Urothelium cell line (cell line): ENCODE measurements at places on chromosomes 3 and 15.

DNA sequence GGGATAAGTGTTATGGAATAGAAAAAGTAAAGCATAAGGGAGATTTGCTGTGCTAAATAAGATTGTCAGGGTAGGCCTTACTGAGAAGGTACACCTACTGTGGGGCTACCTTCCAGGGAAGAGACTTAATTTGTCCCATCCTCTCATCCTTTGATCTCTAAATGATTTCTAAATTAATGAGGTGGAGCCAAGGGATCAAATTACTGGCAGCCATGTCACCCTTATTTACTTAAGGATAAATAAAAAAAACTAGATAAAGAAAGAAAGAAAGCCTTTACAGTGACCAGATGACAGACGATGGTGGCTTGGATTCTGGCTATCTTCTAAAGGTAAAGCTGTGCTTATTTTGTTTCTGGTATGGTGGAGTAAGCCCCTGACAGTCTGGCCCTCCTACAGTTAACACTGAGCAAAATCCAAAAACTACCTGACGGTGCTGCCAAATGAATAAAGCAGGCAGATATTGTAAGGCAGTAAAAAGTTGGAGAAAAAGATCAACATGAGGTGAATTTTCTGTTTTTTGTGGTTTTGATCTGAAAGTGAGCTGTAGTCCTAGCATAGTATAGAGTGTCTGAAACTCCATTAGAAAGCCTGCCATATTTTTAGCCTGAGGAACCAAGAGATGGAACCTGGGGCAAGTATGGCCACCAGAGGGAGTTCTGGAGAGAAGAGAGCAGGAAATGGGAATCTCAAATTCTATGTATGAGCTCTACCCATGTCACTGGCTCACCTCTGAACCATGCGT lies 285.1 kb upstream of the MANF start:
- peak; percentile 62 for DNase-seq

DNA sequence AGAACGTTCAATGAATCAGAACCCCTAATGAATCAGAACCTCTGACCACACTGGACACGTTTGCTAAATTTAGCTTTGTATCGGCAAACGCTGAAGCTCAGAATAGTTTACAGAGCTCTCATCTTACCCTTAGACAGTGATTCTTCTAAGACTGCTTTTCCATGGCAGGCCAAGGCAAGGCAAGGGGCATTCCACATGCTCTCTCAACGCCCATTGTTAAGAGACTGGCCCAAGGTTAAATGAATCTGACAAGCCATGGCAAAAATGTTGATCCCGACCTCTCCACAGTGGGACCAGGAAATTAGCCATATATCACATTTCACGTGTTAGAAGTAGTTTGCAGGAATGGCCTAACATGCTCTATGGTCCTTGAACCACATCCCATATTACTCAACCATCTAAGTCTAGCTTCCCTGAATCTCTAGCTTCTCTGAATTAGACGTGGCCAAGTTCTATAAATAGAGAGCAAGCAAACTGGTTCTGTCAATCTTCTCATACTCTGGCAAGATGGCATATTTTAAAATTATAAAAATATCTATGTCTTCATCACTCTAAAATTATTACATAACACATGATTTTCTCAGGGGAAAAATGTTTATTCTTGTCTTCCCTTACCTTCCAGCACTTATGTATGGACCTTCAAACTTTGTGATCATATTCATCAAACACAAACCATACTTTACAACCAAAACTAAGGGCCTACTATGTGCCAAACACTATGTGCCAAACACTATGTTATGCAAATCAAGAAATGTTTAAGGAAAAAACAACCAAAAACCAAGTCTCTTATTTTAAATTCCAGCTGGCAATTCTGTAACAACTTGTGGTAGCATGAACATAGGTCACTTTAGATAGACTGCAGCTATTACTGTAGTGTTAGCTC lies 54.3 kb downstream of the AAGAB start:
- DNase-seq: no peak

DNA sequence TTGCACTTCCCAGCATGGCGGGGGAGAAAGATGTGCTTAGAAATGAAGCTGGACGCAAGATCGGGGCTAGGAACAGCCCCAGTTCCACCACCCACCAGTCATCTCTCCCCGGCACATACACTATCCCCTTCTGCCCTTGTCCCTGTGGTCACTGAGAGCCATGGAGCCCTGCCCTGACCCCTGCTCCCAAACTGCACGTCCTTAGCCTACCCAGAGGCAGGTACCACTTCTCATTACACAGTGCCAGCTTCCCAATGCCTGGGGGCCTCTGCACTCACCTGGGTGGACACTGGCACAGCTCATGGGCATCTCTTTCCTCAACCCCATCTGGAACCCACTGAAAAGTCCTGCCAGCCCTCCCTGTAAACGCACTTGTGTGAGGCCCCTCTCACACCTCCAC lies 139.3 kb upstream of the PRR20G start:
- no peak for DNase-seq

DNA sequence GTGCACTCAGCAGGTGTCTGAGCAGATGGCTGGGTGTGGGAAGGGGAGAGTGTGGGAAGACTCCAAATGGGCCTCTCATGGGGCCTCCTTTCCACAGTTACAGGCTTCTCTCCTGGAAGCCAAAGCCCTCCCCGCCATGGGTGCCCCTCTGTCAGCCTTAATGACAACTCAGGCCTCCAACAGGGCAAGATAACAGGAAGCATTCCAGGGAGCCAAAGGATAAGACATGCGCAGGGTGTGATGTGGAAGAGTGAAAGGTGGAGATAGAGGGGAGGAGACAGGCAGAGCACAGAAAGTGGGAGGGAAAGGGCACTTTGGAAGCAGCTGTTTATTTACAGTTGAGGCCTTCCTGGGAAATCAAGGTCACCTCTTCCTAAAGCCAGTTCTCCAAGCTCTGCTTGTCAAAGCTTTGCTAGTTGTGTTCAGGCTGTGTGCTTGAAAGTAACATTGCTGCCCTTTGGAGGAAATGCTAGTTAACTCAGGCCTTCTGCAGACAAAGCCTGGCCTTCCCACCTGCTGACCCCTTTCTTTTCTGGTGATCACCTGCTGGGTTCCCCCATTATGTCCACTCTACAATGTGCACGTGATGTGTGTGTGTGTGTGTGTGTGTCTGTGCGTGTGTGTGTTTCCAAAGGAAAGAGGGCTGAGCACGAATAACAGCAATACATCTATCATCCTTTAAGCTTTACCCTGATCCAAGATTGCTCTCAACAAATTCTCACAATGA lies 35.2 kb upstream of the SMAD3 start:
- no peak for DNase-seq

DNA sequence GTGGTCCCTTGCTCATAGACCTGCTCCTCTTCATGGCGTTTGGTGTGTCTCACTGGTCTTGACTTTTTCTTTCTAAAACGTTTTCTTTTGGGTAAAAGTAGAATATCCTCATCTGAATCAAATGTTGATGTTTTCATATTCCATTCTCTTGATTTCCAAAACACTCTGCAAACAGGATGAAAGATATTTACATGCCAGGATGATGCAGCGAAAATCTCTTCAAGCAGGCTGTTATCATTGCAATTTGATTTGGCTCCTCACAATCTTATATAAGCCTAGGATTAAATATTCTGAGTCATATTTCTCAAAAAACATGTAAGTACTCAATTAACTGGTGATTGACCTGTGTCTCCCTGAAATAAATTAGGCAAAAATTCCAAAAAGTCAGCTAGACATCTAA lies 10.1 kb downstream of the PP2D1 start:
- no peak for DNase-seq

GRCh38 chr3:57141719-57142410 lies 23.3 kb downstream of the IL17RD start:
- no peak for DNase-seq

DNA sequence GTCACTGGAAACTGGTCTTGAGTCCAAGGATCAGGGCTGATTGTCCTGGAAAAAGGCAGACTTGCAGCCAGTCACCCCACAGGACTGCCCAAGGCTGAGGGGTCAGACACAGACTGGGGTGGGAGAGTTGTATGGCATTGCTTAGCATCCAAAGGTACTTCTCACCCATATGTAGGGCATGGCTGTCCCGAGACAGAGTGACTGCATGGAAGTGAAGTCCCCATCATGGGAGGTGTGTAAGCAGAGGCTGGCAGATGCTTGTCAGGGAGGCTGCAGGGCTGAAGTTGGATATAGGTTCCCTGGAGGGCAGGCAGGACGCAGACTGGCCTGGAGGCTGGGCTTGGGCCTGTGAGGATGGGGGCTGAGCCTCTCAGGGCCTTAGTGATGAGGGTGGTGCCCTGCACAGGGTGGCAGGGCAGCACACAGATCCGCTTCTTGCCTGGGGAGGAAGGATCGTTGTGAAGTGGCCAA lies 31.1 kb downstream of the PSTPIP1 start:
- no peak for DNase-seq

GRCh38 chr3:45075821-45076625 lies 49.9 kb downstream of the CLEC3B start:
- DNase-seq: no peak

- no peak for DNase-seq
Measured at GRCh38 chr3:42055291-42055690, 35.9 kb upstream of the TRAK1 start.

DNA sequence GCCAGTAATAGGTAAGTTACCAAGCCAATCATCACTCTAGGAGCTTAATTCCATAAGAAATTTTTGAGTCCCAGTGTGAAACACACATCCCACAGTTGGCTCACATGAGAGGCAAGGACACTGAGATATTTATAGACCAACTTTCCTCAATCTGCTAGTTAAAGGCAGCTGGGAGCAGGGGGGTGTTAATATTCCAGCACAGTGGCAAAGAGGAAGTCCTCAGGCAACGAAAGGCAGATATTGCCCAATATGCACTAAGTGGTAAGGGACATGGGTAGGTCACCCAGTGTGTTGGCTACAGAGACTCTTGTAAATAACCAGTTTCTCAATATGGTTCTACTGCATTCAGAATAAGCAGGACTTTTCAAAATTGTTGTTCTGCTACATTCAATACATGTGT lies 61.0 kb downstream of the TOP2B start:
- DNase-seq: no peak

DNA sequence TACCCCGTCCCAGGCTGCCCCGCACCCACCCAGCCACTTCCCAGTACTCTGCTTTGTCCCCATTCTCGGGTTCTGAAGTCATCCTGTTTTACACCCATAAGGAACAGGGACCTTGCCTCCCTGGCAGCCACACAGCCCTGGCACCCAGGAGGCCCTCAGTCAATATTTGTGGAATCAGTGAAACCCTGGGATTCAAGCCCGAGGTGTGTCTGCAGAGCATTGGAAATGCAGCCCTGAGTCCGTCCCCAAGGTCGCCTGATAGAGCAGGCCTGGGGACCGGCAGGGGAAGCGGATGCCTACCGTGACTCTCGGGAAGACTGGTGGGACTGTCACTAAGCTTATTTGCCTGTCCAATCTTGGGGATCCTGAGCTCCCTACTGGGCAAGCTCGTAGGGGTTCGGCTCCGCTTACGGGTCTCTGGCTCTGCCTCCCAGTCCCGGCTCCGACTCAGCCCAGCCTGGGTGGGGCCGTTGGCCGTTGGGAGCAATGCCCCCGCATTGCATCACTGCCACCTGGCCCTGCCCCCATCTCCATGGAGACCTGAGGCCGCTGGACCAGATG lies 64.4 kb upstream of the TAMM41 start:
- no peak for DNase-seq

GRCh38 chr15:81183439-81183775 lies 13.3 kb upstream of the IL16 start:
- no peak for DNase-seq

GRCh38 chr15:44726136-44726535 lies 10.2 kb upstream of the TRIM69 start:
- DNase-seq: no peak

- peak; percentile 19 for DNase-seq
Measured at GRCh38 chr3:183975981-183976662, 41.6 kb downstream of the ABCC5 start.

- no peak for DNase-seq
Measured at GRCh38 chr15:64024172-64025050, 21.9 kb downstream of the DAPK2 start.

DNA sequence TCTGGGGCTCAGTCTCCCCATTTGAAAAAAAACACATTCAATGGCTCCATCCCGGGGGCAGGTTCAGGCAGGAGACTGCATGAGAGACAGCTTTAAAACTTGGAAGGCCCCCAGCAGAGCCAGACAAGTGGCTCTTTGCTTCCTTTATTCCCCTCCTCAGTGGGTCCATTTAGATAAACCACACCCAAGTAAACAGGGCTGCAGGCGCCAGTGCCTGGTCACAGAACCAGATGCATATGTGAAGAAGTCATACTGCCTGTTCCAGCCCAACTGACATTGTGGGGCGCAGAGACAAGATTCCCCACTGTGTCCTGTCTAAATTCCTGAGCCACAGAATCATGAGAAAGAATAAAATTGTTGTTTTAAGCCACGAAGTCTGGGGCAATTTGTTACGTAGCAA lies 9.0 kb downstream of the FBN1 start:
- no peak for DNase-seq

DNA sequence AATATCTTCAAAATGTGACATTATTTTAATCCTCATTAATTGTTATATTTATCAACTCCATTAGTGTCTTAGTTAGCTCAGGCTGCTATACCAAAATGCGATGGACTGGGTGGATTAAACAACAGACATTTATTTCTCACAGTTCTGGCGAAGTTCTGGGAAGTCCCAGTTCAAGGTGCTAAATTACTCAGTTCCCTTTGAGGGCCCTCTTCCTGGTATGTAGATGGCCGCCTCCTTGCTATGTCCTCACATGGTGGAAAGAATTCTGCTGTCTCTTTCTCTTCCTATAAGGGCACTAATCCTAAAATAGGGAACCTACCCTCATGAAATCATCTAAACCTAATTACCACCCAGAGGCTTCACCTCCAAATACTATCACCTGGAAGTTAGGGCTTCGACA lies 38.8 kb upstream of the DUT start:
- no peak for DNase-seq

DNA sequence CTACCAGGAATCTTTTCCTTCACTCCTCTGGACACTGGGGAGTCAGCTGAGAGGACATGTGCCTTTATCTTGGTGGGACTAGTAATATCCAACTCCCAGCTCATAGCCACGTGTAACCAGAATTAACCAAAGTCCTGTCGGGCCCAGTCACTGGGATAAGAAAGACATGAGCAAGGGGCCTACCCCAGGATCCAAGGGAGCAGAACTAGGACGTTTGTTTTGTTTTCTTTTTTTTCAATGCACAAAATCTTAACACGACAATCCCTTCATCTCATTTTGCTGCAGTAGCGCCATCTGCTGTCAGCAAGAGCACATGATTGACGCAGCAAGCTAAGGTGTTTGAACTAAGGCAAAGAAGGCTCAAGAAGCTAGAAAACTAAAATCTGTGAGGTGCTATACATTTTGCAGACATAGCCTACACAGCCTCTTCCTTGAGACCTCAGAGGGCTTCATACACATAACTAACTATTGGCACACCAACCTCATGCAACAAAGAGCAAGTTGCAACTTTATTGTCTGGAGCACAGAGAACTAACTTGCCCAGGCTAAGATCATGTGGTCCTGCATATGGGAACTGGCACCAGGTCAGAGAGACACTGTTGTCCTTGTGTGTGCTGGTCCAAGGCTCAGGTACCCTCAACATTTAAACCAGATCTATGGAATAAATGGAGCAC lies 43.6 kb downstream of the RLBP1 start:
- DNase-seq: peak; percentile 65

DNA sequence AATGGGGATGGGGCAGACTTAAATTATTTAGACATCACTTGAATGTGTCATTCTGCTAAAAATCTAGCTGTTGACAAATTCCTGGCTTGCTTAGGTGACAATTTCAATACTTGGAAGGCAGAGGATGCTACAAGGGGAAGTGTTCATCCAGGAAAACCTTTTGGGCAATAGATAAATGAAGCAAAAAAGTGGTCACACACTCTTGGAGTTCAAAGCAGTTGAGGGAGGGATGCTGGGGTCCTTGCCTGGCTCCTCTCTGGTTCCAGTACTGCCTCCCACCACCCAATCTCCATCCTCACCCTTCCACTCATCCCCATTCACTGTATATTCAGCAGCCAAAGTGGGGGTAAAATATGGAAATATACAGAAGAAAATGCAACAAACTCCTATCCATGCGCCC lies 52.6 kb upstream of the FRMD4B start:
- no peak for DNase-seq
